ENCODE measurements at places on chromosomes 7 and 10.

- DNase-seq = no peak
These were observed 4.6 kb upstream of the TBC1D12 start for GRCh38 chr10:94397549-94398370.

DNA sequence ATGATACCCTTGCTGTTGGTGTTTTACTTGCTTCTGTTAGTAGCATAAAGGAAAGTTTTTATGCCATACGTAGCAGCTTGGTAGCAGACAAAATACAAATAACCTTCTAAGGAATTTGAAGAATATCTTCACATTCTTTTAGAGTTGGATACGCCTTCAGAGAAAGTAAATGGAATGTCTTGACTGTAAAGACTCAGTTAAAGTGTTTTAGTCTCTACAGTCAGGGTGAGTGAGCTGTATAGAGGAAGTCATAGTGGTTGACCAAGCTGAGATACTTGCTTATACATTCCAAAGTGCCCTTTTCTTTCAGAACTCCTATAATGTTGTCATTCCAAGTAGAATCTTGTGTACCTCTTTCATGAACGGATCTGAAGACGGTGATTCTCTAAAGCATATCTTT is 37.7 kb downstream of the RABGEF1 start:
- no peak for DNase-seq

DNA sequence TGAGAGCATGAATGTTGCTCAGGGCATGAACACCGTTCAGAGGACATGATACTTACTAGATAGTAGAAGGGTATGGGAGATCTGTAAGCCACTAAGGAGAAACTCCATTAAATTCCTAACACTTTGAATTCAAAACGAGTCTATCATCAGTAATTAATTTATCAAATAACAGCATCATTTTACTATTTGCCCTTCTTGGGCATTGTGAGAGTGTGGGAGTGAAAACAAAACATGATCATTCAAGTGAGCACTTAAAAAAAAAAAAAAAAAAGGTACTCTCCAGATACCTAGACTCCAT is 20.5 kb upstream of the ASB15 start:
- no peak for DNase-seq

- DNase-seq = no peak
These were observed 39.6 kb downstream of the KCNH2 start for GRCh38 chr7:150938566-150938965.

DNA sequence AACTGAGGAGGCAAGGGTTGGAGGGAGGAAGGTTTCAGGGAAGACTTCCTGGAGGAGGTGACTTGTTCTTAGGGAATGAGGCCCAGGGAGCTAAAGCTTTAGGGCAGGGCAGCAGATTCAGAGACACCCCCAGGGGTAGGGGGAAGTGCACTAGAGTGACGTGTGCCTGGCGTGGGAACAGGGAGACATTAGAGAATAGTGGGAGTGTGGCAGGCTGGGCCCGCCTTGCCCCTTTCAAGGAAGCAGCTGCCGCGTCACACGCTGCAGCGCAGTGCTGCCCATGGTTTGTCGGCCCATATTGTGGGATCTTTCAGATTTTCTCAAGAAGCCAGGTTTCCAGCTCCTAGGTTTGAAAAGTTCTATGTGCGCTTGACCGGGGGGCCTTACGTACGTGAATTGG is 139.4 kb downstream of the LHPP start:
- no peak for DNase-seq

GRCh38 chr10:36577126-36577525 is 548.3 kb upstream of the ANKRD30A start:
- no peak for DNase-seq

DNA sequence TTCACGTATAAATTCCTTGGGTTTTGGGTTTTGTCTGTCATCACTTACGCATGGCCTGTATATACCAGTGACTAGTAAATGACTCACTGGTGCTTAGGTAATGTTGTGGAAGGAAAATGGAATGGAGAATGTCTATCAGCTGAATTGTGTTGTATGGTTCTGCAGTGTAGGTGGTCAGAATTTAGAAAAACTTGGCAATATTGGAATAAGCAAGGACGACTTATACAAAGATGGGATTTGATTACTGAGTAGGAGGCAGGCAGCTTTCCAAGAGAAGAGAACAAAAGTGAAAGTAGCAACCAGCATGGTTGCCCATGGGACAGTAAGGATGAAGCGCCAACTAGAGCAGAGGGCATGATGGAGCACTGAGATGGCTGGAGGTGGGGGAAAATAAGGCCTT is 168.6 kb upstream of the CSTF2T start:
- DNase-seq = no peak

GRCh38 chr7:88089561-88089960 is 130.3 kb downstream of the SRI start:
- no peak for DNase-seq

DNA sequence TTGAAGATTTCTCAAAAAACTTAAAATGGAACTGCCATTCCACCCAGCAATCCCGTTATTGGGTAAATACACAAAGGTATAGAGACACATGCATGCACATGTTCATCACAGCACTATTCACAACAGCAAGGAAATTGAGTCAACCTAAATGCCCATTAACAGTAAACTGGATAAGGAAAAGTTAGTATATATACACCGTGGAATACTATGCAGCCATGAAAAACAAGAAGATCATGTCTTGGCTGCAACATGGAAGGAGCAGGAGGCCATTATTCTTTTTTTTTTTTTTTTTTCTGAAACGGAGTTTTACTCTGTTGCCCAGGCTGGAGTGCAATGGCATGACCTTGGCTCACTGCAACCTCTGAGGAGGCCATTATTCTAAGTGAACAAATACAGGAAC is 749.0 kb downstream of the MAGI2 start:
- no peak for DNase-seq

- no peak for DNase-seq
These were observed 65.8 kb upstream of the PRKAR2B start for GRCh38 chr7:106978425-106979420.

GRCh38 chr10:37549054-37549453 is 308.4 kb downstream of the ZNF248 start:
- DNase-seq = no peak

GRCh38 chr10:122019414-122019975 is 30.5 kb downstream of the TACC2 start:
- no peak for DNase-seq

DNA sequence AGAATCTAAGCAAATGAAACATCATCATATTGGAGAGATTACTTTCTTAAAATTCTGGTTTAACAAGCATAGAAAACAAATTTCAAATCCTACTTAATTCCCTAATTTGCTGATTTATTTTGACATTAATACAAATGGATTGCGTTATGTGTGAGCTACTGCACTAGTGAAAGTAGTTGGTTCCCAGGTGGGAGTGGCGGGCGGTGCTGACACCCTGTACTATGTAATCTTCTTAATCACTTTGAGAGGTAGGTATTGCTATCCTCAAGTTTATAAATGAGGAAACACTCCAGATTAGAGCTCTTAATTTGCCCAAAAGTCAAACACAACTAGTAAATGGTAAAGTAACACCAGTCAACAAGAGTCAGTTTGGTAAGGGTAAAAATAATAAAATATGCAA is 131.1 kb downstream of the ELAPOR2 start:
- DNase-seq = no peak

DNA sequence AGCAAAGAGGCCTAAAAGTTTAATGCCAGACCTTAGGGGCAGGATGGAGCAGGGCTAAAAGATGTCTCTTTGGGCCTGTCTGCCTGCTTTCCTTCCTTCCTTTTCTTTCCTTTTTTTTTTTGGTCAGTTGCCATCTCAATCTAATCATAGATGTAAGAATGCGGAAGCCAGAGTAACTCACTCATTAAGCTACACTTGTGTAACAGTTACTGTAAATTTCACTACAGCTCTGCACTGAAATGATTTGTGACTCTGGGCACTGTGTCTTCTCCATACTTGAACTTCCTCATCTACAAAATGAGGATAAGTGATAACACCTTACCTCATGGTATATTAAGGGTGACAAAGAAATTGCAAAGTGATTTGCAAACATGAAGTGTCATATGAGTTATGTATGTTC is 75.5 kb upstream of the AGK start:
- no peak for DNase-seq

DNA sequence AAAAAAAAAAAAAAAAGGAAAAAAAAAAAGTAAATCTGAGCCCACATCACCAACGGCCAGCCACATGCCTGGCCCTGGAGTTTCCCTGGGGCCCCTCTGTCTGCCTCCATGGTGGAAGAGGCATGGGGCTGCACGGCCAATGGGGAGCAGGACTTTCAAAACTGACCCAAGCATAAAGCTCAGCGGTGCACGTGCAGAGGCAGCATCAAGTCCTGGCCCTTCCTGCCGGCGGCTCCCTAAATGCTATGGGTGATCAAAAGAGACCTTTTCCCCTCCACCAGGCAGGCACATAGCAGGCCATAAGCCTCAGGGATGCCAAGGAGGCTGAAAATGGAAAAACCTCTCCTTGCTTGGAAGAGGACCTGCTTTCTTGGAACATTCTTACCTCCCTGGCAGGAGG is 94.3 kb downstream of the OAT start:
- DNase-seq = no peak

DNA sequence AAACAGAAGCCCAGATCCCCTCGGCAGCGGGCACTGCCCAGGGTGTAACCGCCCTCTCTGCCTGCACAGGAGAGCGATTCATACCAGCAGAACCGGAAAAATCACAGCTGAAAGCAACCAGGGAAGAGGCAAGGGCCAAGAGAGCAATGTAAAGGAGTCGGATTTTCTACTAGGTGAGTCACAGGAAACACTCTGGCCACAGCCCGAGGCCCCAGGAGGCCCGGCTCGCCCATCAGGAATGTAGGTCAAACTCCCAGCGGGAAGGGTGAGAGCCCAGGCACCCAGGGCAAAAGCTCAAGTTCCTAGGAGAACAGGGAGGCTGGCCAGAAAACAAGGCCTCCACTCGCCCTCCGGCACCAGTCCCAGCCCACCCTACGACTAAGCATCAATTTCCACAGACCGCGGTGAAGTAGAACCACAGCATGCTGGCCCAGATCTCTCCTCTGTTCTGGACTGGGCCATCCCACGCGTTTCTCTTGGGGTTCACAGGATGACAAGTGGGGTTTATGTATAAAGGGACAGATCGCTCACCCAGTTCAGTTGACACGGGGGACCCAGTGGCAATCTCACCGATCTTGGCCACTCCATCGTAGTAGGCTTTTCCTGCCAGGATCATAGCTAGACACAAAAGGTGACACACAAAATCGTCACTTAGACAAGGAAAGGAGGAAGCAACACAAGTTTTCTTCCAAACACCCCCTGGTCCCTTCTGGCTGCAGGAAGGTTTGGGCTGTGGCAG is 46.2 kb downstream of the BAIAP2L1 start:
- DNase-seq = no peak

GRCh38 chr7:157825325-157825724 is 488.5 kb downstream of the DNAJB6 start:
- no peak for DNase-seq

- no peak for DNase-seq
These were observed 230.9 kb downstream of the PARD3 start for GRCh38 chr10:34584164-34584563.

DNA sequence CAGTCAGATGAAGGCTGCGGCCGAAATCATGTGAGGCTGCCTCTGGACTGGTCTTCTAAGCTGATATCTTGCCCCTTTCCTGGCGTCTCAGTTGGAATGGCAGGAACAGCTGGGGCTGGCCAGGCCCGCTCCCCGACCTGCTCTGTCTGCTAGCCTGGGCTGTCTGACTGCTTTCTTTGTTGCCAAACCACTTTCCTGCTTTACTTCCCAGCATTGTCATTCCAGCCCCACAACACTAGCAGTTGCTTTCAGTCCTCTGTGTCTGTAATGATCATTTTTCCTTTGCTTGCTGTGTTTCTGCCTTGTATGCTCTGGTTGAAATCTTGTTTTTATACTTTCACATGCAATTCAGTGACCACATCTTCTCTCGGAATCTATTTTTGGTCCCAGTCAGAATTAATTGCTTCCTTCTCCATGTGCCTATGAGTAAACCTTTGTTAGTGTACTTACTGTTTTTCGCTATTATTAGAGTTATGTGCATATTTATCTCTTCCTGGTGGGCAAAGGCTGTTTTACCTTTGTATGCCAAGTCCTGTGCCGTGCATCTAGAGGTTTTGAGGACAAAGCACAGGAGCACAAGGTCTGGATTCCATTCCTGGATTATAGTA is 21.6 kb downstream of the PRPF18 start:
- DNase-seq = no peak

DNA sequence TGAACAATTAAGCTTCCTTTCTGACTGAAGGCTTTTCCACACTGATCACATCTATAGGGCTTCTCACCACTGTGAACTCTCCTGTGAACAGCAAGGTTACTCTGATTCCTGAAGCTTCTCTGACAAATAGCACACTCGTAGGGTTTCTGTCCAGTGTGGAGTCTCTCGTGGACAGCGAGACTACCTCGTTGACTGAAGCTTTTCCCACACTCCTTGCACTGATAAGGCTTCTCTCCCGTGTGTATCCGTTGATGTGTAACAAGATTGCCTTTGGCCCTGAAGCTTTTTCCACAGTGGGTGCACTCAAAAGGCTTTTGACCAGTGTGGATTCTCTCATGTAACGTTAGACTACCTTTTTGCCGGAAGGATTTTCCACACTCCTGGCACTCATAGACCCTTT is 4.4 kb downstream of the ZNF32 start:
- DNase-seq = no peak

- DNase-seq = no peak
These were observed 416.2 kb upstream of the NFE2L3 start for GRCh38 chr7:25735674-25736242.

GRCh38 chr10:91296471-91296870 is 76.0 kb downstream of the PCGF5 start:
- DNase-seq = no peak

- DNase-seq = no peak
These were observed 29.8 kb downstream of the ZMIZ1 start for GRCh38 chr10:79098596-79099015.

DNA sequence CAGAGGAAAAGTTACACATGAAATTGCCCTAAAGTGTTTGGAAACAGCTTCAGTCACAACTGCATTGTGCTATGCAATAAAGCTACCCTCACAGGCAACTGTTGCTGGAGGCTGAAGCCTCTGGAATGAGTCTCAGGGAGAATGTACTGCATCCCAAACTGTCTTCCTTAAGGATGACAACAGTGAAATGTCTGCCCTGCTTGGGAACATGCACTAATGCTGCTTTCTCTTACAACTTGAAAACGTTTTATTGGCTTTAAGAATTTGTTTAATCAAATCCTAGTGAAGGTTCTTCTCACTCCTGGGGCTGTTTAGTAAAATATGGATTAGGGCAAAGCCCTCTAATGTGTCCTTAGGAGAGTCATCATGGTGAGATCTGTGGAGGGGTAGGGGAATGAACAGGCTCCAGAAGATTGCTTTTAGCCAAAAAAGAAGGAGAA is 215.4 kb downstream of the TWIST1 start:
- no peak for DNase-seq

GRCh38 chr10:110746969-110747608 is 103.0 kb downstream of the RBM20 start:
- DNase-seq = no peak

- no peak for DNase-seq
These were observed 1.8 kb downstream of the SNCG start for GRCh38 chr10:86960003-86960862.
